CD4-positive, alpha-beta T cell treated with Interleukin-6 for 4 hours (primary cell): ENCODE measurements at places on chromosomes 16 and 17.
A peak's percentile ranks its signal among the peaks of the same experiment; 100 is the strongest.

DNA sequence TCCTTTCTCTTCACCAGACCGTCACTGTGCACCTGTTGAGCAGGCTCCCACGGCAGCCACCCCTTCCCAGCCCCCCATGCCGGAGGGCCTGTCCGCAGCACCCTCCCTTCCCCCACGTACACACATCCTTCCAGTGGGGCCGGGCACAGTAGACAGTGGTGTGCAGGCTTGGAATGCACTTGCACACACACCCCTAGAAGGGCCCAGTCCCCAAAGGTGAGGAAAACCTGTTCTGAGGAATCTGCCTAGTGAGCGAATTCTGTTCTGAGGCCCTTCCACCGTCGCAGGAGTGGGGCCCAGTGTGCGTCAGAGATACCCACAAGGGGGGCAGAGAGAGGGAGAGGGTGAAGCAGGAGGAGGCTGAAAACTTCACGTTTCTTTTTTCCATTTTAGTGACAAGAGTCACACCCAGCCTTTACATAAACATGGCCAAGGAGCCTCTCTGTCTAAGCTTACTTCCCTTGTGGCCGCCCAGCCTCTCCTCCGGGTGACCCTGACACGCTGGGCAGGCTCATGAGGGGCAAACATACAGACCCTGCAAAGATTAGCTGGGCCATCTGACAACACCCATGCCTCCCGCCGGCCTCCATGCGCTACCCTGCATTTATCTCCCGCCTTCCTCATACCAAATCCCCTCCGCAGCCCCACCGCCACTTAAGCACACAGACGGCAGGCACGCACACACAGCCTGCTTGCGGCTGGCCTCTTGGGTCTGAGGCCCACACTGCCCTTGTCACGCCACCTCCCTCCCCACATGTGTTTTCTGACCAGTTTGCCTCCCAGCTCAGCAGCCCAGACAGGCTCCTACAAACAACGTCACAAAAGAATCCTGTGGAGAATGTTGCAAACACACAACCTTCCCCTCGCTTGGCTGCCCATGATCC, 1.8 kb downstream of the ZBTB4 start:
- DNase-seq, result peak; percentile 40

DNA sequence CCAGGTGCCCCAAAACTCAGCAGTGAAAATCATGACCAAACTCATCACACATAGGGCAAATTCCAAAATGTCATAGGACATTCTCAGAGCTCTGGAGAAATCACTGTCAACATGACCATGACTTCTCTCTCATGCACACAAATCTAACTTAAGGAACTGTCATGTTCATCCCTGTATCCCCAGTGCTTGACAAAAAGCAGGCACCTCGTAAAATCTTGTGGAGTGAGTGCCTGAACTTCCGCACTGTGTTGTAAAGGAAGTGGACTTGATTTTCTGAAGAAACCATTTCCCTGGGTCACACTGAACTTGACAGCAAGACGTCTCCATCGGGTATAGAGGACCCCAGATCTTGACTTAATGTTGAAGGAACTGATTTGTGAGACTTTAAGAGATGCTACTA, 2.8 kb downstream of the KRT37 start:
- DNase-seq, result no peak

GRCh38 chr16:89361751-89362539, 128.4 kb downstream of the ANKRD11 start:
- DNase-seq, result no peak

DNA sequence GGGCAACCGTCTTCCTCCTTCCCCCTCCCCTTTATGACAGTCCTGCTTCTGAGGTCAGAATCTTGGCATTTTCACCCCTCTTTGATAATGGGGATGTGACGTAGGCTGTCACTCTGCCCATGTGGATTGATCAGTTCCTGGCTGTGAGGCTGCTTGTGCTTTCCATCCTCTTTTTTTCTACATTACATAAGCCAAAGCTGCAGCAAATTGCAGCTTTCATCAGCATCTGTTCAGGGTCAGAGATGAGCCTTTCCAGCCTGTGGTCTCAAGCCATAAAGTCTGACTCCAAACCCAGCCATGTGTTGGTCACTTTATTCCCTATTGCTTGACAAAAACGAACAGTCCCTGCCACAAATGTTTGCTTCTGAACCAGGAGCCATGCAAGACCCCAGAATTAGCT, 535.1 kb downstream of the CDH11 start:
- no peak for DNase-seq

DNA sequence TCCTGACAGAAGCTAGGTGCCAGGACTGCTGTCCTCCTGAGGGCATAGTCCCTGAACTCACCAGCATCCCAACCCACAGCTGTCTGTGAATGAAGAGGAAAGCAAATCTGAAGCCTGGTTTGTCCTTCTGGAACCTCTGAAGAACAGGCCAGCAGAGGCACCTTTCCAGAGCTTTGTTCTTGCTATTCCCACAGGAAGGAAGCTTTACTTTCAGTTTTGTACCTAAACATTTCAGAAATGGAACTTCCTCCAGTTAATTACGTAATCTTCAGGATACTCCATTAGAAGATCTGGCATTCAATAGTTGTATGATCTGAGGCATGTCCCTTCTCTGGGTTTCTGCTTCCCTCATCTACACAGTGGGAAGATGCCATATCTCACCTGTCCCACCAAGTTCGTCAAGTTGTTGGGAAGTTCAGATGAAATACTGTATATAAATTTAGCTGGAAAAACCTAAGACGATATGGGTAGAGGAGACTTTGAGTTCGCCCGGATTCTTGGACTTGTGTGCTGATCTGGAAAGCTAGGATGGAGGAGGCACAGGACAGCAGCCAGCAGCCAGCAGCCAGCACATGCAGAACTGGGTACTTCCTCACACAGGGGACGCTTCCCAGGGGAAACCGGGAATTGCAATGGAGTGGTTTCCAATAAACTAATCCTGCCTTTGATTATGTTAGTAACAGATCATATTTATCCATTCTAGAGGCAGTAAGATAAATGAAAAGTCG, 22.4 kb downstream of the NXPH3 start:
- DNase-seq, result no peak
